HL-60 (cell line): ENCODE measurements at places on chromosomes 1 and 21.
A peak's percentile ranks its signal among the peaks of the same experiment; 100 is the strongest.

DNA sequence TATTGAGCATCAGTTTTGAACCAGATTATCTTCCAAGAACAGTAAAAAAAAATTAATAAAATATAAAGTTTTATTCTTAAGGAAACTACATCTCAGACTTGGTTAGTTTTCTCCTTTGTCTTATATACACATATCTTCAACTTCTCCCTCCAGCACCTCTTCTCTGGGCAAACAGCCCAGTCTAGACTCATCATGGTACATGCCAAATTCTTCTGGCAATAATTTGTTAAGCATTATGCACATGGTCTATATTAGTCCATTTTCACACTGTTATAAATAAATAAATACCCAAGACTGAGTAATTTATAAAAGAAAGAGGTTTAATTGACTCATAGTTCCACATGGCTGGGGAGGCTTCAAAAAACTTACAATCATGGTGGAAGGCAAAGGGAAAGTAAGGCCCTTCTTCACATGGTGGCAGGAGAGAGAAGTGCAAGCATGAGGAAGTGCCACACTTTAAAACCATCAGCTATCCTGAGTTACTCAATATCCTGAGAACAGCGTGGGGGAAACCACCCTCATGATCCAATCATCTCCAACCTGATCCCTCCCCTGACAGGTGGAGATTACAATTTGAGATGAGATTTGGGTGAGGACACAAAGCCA lies 108.7 kb upstream of the RNPC3 start:
- DNase-seq = peak; percentile 8

DNA sequence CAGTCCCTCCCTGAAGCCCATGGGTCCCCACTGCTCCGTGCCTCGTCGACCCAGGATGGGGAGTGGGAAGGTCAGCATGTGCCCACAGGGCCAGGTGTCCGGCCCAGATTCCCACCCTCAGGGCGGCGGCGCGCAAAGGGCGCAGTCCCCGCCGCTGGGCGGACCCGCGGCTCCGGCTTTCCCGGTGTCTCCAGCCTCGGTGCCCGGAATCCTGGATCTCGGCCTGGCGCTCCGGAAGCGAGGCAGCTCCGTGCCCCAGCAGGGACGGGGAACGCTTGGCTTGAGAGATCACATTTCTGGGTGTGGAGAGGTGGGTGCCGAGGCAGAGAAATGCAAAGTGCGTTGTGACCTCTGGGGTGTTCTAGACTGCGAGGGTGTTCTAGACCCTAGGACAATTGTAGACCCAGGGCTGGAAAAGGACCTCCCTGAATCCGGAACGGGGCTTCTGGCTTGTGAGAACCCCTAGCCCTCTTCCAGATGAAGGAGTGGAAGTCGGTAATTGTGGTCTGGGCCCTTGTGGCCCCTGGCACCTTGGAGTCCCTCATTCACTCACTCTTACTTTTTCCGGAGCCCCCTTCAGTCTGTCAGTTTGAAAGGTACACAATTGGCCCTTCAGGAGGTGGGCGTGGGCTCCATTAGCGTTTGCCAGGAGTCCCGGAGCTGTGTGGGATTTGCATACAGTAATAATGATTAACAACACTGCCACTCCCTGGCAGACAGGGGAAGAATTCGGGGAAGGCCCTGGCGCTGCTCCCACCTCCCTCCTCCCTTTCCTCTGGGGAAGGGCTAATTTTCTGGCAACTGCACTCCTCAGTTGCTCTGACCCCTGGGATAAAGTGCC lies 1.6 kb upstream of the KCND3 start:
- DNase-seq = no peak

- no peak for DNase-seq
Measured at GRCh38 chr1:100441146-100441545, 88.8 kb downstream of the CDC14A start.

GRCh38 chr1:230641346-230641745 lies 935 bp upstream of the COG2 start:
- peak; percentile 43 for DNase-seq

- peak; percentile 50 for DNase-seq
Measured at GRCh38 chr1:52032785-52033131, 852 bp downstream of the KTI12 start.

- DNase-seq = no peak
Measured at GRCh38 chr1:145782272-145783099, 41.4 kb downstream of the RNF115 start.

DNA sequence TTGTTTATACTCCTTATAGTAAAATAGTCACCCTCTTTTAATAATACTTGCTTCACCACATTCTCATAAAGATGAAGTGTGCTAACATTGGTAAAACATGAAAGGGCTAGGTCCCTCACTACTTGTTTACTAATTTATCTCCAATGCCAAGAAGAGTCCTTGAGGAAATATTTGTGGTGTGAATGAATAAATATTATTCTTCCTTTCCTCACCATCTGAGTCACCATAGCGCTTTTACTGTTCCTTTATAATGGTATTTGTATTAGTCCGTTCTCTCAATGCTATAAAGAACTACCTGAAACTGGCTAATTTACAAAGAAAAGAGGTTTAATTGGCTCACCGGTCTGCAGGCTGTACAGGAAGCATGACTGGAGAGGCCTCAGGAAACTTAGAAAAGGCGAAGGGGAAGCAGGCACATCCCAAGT lies 222.8 kb upstream of the ZRANB2 start:
- DNase-seq = peak; percentile 5

- no peak for DNase-seq
Measured at GRCh38 chr21:37338671-37339551, 27.7 kb upstream of the DYRK1A start.

DNA sequence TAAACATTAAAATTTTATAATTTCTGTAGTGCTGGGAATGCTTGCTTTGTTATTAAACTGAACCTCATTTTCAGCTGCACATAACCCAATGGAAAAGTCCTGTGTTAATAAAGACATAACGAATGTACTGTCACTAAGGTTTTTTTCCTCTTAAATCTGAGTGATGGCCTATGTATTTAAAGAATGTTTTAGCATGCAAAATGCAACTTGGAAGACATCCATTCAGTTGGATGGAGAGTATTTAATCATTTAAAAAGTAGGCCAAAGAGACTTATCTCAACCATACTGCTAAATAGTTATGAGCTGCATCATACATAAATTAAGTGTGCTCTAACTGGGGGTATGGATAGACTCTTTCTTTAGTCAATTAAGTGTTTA lies 48.5 kb downstream of the RWDD3 start:
- no peak for DNase-seq

GRCh38 chr21:43021756-43022600 lies 47.6 kb downstream of the PKNOX1 start:
- DNase-seq = no peak

GRCh38 chr1:35971601-35972000 lies 40.7 kb downstream of the AGO3 start:
- DNase-seq = no peak

DNA sequence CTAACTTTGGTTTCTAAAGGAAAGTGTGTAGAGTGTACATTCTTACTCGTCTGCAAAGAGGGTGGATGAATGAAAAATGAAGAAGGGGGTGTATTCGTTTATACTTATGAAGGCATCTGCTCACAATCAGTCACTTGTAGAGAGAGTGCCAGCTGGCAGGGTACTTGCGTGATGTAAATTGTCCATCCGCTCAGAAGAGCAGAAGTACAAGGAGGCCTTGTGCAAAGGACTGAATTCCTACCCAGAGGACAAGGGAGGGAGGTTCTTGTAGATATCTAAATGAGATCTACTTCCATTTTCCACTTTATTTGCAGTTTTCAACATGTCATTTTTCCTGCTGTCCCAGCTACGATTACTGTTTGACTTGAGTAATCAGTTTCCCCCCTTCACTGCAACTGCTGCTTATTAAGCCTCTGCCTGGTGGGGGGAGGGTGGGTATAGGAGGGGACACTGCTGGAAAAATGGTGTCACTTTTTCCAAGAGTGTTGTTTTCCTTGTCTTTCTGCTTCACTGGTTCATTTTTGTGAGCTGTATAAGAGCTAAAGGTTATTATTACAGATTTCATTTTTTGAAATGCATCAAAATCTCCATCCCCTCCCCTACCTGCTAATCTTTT lies 67.3 kb downstream of the LAMC1 start:
- DNase-seq = no peak

GRCh38 chr1:167367705-167368104 lies 147.0 kb downstream of the POU2F1 start:
- no peak for DNase-seq

DNA sequence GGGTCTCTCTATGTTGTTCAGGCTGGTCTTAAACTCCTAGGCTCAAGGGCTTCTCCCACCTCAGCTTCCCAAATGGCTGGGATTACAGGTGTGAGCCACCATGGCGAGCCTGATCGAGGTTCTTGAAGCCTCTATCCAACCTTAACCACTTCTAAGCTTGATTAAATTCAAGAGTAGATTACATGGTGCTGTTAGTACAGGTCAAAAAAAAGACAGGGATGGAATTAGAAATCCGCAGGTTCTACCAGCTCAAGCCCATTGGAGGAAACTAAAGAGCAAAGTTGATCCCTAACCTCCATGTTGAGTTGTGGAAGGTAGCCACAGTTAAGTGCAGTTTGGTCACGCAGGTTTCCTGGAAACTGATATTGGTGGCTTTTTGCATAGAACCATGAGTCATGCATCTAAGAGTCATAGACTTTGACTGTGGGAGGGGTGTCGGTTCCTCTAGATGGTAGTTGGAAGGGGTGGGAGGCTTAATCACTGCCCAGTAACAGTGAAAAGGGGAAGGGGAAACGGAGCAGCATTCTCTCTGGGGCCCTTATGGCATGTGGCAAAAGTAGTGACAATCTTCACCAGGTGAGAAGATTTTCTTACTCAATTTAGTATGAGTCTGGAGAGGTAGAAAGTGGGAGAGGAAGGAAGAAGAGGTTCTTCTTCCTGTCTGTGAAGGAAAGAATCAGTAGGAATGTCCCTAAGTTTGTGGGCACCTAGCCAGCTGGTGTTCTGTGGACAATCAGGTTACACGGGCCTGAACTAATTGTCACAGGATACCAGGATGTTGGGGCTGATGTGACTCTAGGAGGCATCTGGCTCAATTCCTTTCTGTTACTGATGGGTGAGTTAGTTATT lies 7.0 kb downstream of the CD53 start:
- no peak for DNase-seq

DNA sequence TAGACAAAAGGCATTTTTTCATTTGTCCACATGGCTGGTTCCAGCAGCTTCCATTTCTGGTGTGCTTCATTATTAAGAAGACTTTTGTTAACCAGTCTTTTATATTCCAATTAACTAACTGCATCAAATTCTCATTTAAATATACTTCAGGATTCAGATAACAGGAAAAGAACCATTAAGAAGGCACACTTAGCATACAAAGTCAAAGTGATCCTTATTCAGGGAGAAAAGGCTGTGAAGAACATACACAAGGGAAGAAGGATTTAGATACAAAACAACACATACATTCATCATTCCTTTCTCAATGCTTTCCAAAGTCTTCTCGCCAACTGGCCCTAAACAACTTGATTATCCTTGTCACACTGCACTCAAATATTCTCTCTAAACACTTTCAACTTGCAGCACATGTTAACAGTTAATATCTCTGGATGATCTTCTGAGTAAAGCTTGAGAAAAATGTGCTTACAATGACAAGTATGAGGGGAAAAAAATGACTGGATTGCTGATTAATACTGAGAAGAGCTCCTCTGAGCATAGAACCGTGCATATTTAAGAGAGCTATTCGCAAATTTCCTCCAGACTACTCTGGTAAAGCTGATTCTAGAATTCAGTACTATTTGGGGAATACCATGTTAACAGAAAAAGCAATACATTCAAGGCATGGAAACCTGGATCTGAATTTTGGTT lies 225.2 kb upstream of the TNR start:
- DNase-seq = no peak

- DNase-seq = no peak
Measured at GRCh38 chr1:201180141-201180540, 10.5 kb upstream of the IGFN1 start.

GRCh38 chr1:167438171-167439138 lies 79.9 kb downstream of the CD247 start:
- no peak for DNase-seq

GRCh38 chr1:179589509-179589908 lies 2.1 kb upstream of the TDRD5 start:
- DNase-seq = no peak

DNA sequence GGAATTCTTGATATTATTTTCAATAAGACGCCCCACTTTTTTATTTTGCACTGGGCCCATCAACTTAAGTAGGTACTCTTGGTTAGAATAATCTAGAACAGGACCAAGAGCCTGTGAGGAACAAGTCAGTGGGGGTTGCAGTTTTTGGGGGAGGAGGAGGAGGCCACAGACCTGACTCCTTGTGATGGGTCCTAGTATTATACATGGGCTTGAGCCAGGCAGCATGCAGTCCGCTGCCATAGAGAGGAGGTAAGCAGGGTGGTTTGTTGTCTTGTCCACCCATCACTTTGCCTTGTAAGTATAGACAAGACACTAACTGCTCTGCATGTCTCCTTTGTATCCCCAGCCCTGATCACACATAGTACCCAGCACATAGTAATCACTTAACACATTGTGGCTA lies 24.5 kb downstream of the ROR1 start:
- DNase-seq = no peak

GRCh38 chr1:232285138-232285537 lies 344.8 kb downstream of the SIPA1L2 start:
- DNase-seq = no peak

GRCh38 chr1:15272009-15272781 lies 25.2 kb downstream of the FHAD1 start:
- DNase-seq = peak; percentile 11

- peak; percentile 39 for DNase-seq
Measured at GRCh38 chr1:154328318-154329151, 3.2 kb downstream of the ATP8B2 start.

GRCh38 chr1:213698092-213698702 lies 289.6 kb upstream of the PROX1 start:
- no peak for DNase-seq

DNA sequence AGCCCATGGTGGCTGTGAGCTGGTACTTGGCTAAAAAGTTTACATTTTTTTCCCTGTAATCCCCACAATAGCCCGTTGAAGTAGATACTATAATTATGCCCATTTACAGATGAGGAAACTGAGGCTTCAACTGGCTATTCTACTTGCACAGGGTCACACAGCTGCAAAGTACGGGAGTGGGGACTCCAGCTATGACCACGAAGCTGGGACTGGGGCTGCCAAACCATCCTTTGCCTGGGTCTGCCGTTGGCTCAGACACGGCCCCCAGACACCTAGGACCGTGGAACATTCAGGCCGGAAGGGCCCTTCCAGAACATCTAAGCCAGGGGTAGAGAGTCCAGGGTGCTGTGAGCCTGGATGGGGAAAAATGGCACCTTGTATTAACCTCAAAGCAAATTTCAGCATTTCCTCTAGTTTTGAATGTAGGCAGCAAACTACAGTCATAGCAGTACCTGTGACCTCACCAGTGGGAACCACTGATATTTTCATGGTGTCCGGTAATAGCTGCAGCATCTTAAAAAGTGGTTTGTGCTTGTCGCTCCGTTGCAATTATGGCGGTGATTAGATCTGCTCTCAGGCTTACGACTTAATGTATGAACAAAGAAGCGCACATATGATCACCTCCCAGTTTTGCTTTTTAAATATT lies 4.3 kb downstream of the TP73 start:
- DNase-seq = no peak

DNA sequence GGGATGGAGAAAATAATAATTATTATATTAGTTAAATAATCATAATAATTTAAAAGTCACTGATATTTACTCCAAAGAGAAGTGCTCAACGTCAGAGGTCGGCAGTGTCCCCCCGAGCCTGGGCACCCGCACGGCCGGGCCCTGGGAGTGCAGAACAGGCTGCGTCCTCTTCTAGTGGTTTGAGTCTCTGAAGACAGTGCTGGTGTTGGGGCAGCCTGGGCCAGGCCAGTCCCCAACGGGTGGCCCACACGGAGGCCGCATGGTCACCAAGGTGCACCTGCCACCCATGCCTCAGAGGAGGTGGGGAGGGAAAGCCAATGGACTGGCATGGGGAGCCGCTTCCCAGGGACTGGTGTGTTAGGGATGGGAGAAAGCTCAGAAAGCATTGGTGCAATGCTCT lies 27.3 kb downstream of the WNT9A start:
- DNase-seq = no peak
